ENCODE measurements at places on chromosomes 2 and 18.

DNA sequence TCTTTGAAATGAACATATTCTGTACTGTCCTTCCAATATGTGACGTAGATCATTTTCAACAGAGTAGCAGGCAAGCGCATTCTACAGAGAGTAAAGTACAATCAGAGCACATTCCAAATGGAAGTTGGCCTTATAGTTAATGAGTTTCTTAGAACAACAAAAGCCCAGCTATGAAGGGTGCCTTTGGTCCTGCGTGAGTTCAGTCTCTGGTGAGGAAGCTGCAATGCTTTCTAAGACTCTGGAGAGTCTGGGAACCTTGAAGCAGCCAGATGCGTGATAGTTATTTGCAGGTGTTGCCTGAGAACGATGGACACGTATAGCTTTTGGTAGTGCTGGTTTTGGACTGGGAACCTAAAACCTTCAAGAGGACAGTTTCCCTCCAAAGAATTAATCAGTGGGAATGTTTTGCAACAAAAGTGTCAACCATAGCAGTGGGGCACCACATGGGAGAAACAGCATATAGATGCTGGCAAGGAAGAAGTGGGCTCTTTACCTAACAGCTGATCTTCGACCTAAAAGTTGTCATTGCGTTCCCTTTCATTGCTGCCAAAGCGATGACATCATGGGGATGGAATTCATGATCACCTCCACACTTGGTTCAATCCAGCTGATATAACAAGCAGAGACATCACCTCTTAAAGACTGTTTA lies 9.3 kb upstream of the SNORC start:
- DNase-seq: no peak

- no peak for DNase-seq
Observed at GRCh38 chr2:144466637-144467036, 53.3 kb downstream of the ZEB2 start.

GRCh38 chr18:48662011-48662661 lies 123.3 kb downstream of the CTIF start:
- DNase-seq: no peak

GRCh38 chr2:150572961-150573395 lies 85.5 kb upstream of the RND3 start:
- no peak for DNase-seq

DNA sequence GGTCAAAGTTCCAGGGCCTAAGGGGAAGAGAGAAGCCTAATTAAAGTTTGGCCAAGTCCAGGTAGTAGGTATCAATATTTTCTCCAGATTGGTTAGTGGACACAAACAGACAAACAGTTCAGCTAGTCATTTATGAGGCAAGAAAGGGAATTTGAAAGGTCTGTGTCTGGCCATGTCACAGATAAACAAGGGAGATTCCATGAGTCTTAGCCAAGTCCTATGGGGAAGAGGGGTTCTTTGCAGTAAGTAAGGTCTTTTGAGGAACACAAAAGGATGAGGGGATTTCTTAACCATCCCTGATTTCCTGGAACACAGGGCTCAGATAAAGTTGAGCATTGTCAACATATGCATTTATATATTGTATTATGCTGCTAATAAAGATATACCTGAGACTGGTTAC lies 310.8 kb downstream of the PLCL1 start:
- DNase-seq: no peak

GRCh38 chr2:36445185-36445866 lies 89.7 kb downstream of the CRIM1 start:
- no peak for DNase-seq

GRCh38 chr18:21702602-21703001 lies 2.0 kb downstream of the ABHD3 start:
- DNase-seq: no peak

GRCh38 chr2:166341426-166341825 lies 34.3 kb downstream of the SCN9A start:
- no peak for DNase-seq

- no peak for DNase-seq
Observed at GRCh38 chr18:57150828-57151227, 3.9 kb downstream of the BOD1L2 start.

GRCh38 chr2:28471214-28471613 lies 24.6 kb upstream of the PLB1 start:
- no peak for DNase-seq

- DNase-seq: no peak
Observed at GRCh38 chr2:163778045-163778781, 42.4 kb upstream of the FIGN start.

DNA sequence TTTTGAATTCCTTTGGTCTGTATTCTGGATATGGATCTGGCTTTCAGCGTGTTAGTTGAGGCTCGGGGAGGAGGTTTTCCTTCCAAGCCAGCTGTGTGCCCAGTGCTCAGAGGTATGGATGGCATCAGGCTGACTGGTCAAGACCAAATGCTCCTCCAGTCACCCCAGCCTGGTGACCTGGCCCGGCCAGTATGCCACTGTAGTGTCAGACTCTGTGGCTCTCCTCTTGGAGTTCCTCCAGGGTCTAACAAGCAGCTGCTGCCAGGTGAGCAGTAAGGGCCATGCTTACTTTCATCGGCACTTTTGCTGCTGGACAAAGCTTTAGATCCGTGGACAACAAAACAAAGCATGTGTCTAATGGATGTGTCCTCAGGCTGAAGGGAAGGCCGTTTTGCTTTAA lies 44.1 kb downstream of the CABLES1 start:
- no peak for DNase-seq

DNA sequence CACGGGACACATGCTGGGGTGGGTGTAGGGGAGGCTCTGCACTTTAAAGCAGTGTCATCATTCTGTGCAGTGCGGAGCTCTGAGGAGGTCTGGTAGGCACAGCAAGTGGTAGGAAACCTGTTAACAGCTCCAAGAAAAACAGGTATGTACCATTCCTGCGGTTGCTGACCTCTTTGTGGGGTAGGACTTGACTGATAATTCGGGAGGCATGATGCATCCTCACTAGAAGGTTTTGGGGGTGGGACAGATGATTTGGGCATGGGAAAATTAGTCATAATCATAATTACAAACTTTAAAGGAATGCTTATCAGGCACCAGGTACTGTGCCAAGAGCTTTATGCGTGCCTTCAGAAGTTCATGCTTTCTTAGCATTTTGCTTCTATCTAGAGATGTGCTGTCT lies 9.7 kb downstream of the DOK1 start:
- DNase-seq: no peak

DNA sequence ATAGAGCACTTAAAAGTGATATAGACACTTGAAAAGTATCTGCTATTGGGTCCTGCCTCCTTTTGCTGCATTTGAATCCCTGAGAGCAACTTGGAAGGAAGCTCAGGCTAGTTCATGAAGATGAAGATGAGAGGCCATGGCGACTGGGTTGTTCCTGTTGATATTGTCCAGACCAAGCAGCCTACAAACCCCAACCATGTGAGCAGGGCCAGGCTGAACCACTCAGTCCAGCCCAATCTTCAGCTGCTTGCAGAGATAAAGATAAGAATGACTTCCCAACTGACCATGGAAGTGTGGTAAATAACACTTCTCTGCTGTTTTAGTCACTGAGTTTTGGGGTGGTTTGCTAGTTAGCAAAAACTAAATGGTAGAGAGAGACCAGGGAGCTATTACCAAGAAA lies 417.6 kb downstream of the SOX11 start:
- DNase-seq: no peak

DNA sequence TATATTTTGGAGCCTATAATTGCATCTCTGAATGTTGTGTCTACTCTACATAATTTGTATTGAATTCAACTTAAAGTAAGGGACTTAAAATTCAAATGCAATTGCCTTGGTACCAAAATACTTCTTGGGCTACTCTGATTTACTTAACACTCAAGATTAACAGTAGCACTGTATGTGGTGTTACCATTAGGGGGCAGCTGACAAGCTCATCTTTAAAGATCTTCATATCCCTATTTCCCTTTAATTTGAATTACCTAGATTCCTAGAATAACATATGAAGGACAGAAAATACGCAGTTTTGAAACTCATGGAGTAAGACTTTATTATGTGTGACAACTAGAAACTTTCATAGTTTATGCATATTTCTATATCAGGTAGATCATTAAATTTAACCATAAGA lies 37.4 kb upstream of the FAP start:
- no peak for DNase-seq

DNA sequence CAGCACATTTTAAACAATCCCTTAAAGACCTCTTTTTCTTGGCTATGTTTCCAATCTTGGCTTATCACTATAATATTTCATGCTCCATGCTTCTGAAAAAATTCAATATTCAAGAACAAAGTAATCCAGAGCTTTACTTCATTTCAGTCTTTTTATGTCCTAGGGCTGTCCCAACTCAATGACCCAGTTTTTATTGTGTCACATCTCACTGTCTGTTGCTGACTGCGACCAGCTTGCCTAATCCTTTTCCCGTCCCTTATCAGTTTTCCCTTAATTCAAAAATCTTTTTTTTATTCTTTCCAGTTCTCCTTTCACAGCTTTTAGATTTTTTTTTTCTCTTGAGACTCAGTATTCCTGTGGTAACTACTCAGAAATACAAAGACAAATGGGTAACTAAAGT lies 10.2 kb downstream of the TMEM17 start:
- DNase-seq: no peak

GRCh38 chr2:1350111-1350510 lies 63.2 kb upstream of the TPO start:
- no peak for DNase-seq

GRCh38 chr2:47422560-47422959 lies 19.6 kb downstream of the MSH2 start:
- no peak for DNase-seq

GRCh38 chr2:30476636-30477035 lies 29.6 kb downstream of the LCLAT1 start:
- DNase-seq: no peak

DNA sequence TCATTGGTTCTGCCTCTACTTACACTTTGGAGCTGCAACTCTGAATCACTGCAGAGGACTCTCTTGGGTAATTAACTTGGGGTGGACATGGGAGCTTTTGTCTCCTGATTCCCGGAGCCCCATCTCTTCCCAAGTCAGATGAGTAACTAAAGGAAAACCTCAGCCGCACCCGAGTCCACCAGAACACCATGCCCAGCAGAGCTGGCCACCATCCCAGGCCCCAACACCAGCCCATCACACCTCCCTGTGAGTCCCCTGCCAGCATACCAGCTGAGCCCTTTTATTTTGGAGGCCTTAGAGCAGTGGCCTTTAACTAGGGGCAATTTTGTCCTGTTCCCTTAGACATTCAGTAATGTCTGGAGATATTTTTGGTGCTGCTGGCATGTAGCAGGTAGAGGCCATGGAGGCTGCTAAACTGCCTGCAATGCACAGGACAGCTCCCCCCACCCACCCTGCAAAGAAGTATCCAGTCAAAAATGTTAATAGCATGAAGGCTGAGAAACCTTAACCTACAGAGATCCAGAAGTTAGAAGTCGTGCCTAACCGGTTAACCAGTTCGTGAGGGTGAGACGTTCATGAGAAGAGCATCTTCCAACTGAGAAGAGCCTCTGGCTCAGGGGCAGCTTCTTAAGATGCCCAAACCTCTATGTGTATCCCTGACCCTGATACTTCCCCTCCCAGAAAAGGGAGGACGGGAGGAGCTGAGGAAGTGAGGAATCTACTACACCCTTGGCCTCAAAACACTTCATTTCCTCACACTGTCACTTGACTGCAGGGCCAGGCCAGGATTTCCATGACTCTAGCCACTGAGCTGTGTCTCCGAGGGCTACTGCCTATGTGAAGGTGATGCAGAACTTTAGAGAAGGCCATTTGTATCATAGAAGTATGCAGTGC lies 139.9 kb upstream of the EPAS1 start:
- DNase-seq: no peak

DNA sequence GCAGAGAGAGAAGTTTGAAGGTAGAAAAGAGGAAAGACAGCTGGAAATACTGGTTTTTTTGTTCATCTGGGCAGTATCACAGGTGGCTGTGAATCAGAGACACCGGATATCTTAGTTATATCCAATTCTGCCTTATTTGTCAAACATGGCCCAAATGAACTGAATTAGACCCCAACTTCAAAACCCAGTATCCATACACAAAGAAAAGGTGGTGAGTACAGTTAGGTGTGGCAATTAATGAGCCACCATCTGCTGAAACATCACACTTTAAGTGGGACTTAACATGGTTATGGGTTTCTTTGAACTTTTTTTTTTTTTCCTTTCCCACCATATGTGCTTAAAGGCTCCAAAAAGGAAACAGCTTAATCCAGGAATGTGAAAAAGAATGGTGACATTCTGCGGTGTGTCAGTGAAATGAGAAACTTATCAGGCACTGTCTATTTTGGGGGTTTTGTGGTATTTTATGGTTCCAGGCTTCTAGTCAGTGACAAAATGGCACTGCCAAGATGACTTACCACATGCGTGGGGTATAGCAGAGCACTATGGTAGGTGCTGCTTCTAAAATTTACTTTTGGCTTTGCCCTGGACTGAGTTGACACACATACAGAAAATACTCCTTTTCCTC lies 5.0 kb upstream of the TMEM178A start:
- DNase-seq: no peak

GRCh38 chr2:118372886-118373830 lies 284.9 kb downstream of the INSIG2 start:
- DNase-seq: no peak

- DNase-seq: no peak
Observed at GRCh38 chr2:70935468-70936164, at the start of gene ATP6V1B1. Gene ATP6V1B1 (plus strand): TSS chr2:70935900. CDS start chr2:70935955, 55 bp downstream.

- DNase-seq: no peak
Observed at GRCh38 chr2:195214072-195214471, 443.0 kb upstream of the SLC39A10 start.

DNA sequence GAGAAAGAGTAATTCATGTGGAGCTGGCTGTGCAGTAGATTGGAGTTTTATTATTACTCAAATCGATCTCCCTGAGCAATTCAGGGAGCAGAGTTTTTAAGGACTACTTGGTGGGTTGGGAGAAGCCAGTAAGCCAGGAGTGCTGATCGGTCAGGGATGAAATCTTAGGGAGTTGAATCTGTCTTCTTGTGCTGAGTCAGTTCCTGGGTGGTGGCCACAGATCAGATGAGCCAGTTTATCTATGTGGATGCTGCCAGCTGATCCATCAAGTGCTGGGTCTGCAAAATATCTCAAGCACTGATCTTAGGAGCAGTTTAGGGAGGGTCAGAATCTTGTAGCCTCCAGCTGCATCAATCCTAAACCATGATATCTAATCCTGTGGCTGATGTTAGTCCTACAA lies 17.0 kb upstream of the UGT1A8 start:
- no peak for DNase-seq

DNA sequence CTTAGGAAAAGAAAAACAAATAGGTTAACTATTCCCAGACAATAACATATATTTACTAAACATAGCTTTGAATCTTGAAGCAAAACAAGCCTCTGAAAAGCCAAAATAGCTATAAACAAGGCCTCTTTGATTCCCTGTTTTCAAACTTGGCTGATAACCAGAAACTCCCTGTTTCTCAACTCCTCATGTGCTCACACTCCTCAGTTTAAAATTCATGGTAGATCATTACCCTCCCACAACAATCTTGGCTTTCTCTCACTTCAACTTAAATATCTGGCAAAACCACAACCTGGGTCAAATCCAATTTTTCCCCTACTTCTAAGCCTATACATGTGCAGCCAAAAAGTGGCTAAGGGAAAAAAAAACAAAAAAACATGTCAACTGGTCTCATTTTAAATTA lies 15.6 kb downstream of the SUCLG1 start:
- DNase-seq: no peak

All from activated CD4-positive, alpha-beta T cell treated with anti-CD3 and anti-CD28 coated beads for 4 hours (primary cell).